ENCODE measurements at places on chromosomes 2 and 18.

- DNase-seq: no peak
Measured at GRCh38 chr2:38723173-38723572, 28.0 kb downstream of the SRSF7 start.

- DNase-seq: no peak
Measured at GRCh38 chr2:234821946-234822475, 129.8 kb upstream of the SH3BP4 start.

DNA sequence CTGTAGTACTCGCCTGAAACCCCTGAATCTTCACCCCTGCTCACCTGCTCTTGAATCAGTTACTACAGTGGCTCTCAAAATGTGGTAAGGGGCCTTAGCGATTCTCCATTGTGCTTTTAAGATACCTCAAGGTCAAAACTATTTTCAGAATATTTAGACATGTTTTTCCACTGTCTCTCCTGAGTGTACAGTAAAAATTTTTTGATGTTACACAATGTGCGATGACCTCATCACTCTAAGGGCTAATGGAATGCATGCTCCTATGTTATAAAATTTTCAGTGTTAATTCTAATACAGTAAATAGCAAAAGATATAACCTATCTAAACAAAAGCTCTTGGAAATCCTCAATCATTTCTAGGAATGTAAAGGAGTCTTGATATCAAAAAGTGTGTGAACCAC lies 336.9 kb upstream of the PKDCC start:
- DNase-seq: no peak

- DNase-seq: no peak
Measured at GRCh38 chr18:34697233-34697632, 12.9 kb upstream of the DTNA start.

DNA sequence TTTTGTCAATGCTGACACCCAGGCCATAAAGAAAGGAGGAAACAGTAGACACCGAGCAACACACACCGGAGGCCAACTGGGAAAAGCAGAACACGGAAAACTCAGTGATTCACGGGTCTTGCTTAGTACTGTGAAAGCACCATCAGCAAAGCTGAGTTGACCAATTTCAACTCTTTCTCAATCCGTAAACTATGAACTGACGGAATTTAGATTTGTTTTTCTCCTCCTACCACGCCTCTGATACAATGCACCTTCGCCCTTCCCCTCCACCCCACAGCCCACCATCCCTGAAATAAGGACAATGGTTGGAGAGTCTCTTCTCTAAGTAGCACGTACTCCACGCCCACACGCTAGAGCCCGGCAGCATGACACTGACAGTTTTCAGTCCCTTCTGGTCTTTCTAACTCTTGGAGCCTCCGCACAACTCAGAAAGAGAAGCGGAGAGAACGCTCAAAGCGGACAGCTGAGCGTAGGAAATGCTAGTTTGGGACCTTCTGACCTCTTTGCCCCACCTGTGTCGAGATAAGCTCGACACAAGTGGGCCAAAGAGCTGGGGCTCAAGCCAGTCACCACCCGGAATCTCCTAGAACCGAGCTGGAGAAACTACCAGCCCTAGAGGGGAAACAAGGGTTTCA lies 669 bp downstream of the LNPK start:
- no peak for DNase-seq

- DNase-seq: no peak
Measured at GRCh38 chr2:72750466-72750865, 75.4 kb downstream of the EXOC6B start.

DNA sequence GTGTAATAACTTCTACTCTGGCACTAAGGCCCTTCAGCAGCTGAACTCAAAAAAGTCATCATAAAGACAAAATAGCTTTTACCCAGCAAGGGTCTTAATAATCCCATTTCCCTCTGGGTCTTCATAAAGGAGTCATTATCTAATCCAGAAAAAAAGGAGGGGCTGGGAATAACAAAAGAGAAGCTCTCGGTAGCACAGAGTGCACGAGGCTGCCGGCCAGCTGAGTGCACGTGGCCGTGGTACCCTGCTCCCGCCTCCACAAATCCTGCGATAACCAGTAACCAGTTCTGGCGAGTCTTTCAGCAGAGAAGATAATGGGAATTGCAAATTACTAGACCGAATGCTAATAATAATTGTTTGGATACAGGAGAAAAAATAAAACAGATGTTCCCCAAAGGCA lies 7.5 kb downstream of the NRP2 start:
- no peak for DNase-seq

DNA sequence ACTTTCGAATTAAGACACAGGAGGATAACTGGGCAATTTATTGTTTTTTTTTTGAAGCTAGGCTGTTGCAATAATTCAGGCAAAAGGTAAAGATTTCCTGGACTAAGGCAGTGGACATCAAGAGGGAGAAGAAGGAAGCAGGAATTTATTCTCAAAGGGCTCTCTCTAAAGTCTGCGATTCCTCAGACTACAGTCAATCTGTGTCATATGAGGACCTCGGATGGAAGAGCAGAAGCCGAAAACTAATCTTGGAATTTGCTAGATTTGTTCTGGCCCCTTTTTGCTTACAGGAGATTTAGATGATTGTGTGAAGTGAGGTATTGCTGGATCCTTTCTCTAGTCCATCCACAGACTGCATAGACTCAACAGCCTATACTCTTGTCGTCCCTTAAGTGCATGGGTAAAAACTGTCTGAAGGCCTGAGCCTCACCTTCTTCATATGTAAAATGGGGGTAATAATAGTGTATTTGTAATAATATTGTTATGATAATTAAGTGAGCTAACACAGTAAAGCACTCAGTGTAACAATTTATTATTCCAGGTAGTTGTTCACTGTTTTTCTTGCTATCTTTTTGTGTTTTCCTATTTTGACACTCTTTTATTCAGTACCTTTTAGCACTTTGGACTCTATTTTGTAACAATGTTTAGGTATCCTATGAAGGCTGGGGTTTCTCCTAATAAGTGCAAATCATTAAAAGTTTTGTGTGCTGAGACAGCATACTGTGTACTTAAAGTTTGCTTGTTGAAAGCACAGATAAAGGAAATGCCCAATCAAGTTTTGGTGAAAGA lies 54.2 kb upstream of the NT5C1B start:
- no peak for DNase-seq

- no peak for DNase-seq
Measured at GRCh38 chr2:13651684-13652131, 935.0 kb downstream of the TRIB2 start.

DNA sequence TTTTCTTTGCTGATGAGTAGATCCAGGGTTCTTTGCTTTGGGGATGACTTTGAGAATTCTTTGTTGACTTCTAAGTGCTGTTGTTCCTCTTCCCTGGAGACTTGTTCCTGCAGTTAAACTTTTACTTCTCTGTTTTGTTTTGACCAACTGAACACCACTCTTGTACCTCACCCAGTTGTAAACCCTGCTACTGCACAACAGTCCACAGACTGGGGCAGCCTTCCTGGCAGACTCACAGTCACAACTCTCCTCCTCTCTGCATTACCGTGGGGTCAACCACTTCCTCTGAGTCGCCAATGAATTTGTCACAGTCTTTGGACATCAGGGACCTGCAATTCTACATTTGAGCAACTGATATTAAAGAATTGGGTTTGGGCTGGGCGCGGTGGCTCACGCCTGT lies 3.8 kb upstream of the SLC8A1 start:
- DNase-seq: no peak

- DNase-seq: no peak
Measured at GRCh38 chr2:14654835-14655282, 22.3 kb downstream of the LRATD1 start.

DNA sequence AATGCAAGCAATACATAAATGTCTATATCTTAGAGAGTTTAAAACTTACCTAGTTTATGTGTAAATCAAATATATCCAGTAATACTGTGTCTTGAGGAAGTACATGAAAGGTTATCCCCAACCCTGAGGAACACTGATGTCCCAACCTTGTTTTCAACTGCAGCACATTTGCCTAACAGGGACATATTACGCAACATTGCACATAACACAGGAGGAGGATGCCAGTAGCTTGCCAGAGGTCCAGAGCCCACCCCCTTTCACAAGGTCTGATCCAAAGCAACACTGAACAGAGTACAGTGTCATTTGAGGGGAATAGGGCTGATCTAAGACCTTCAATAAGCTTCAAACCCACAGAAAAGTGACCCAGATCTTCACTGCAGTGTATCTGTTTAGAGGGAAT lies 678.5 kb downstream of the ARHGAP15 start:
- DNase-seq: no peak

GRCh38 chr2:9331704-9332103 lies 91.6 kb downstream of the ITGB1BP1 start:
- no peak for DNase-seq

DNA sequence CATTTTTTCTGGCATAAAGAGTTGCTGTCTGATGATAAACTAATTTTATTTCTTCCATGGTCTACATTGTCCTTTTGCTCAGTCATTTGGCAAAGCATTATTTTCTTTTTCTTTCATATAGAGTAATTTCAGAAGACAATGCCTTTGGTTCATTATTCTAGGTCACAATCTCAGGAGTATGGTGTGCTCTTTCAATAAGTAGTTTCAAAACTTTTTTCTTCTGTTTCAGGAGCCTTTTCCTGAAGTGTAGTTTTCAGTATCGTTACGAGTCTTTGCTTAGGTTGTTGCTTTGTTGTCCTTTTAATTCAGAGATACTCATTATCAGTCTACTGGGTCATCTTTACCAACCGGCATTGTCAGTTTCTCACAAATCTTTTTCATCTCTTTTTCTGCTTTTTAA lies 100.4 kb upstream of the GPC1 start:
- DNase-seq: no peak

- DNase-seq: no peak
Measured at GRCh38 chr2:73008766-73009135, 62.8 kb downstream of the SFXN5 start.

DNA sequence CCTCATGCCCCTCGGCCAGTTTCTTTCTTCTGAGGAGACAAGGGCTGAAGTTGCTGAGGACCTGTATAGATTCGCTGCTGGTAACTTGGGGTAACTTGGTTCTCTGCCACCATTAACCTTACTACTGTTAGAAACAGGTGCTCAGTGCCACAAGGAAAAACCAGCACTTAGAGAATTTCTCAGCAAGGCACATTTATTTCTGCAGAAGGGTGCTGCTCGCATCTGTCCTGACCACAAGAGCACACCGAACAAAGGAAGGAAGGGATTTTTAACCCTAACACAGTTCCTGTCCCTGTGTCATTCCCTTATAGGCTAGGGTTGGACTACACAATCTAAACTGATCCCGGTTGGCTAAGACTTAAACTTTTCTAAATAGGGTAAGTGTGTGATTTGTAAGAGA lies 154.1 kb downstream of the SOCS6 start:
- no peak for DNase-seq

GRCh38 chr2:88933980-88934379 lies 242.5 kb downstream of the RPIA start:
- DNase-seq: no peak

DNA sequence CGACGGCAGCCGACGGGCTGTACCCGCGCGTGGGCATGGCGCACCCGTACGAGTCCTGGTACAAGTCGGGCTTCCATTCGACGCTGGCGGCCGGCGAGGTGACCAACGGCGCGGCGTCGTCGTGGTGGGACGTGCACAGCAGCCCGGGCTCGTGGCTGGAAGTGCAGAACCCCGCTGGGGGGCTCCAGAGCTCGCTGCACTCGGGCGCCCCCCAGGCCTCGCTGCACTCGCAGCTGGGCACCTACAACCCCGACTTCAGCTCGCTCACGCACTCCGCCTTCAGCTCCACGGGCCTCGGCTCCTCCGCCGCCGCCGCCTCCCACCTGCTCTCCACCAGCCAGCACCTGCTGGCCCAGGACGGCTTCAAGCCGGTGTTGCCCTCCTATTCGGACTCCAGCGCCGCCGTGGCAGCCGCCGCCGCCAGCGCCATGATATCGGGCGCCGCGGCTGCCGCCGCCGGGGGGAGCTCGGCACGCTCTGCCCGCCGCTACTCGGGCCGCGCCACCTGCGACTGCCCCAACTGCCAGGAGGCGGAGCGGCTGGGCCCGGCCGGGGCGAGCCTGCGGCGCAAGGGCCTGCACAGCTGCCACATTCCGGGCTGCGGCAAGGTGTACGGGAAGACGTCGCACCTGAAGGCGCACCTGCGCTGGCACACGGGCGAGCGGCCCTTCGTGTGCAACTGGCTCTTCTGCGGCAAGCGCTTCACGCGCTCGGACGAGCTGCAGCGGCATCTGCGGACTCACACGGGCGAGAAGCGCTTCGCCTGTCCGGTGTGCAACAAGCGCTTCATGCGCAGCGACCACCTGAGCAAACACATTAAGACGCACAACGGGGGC lies 2.0 kb downstream of the SP9 start:
- DNase-seq: no peak

DNA sequence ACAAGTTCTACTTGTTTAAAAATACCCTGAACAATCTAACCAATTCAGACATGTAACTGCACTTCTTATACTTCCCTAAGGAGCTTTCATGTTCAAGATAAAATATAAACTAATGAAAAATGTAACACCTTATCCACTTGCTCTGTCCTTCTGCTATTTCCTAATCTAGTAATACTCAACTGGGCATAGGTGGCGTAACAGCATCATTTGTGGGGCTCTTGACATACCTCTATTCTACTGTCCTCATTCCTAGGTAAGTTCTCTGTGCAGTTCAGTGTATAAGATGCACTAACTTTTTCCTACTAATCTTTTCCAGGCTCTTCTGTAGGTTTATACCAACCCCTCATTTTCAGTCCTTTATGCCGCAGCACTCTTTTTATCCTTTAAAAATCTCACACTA lies 36.7 kb downstream of the PRKD3 start:
- no peak for DNase-seq

DNA sequence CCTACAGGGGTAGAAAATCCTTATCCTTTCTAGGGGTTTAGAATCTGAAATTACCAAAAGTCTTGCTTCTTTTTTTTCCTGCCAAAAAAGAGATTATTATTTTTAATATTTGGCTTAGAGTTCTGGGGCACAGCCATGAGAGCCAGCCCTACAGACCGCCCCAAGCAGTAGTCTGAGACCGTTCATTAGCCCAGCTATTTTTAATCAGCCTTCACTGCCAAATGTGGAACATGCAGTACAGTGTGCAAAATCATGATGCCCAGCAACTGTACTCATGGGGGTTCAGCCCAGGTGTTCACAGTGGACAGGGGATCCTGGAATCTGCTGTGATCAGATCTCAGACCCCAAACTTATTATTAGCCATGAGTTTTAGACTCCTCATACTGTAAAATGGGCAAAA lies 60.4 kb downstream of the GRB14 start:
- DNase-seq: no peak

GRCh38 chr2:31011587-31011986 lies 126.7 kb downstream of the GALNT14 start:
- DNase-seq: no peak

DNA sequence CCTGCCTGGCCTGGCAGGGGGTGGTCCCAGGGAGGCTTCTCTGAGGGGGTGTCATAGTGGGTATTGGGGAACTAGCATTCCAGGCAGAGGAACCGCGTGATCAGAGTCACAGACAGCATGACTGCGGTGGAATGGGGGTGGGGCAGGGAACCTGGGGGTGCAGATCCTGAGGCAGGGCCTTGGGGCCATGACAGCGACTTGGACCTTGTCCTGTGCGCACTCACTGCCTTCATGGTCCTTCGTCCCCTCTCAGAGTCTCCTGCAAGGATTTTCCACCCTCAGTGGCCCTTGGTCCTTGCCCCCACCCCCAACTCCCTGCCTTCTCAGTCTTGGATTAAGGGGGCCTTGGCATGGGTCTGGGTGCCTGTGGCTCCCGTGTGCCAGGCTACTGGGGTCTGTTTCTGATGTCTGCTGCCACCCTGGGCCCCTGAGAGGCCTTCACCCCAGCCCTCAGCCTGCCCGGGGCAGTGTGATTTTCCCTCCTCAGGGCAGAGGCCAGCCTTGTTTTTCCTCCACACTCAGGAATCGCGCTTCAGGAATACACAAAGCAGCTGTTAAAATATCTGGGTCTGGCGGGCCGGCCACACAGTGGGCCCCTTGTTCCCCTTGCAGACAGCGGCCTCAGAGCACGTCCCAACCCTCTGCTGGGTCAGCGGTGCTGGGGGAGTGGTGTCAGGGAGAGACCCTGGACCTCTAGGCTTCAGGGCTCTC lies 51.6 kb downstream of the GLI2 start:
- DNase-seq: no peak

Data from T-helper 17 cell (primary cell).